ENCODE measurements at places on chromosomes 3 and 15. TPM values are rescaled to one million over a fixed set of nuclear protein-coding genes. Genes with fewer than 3 reads are reported as not detected.

Gene SH2D7
- total RNA-seq, result not detected

Gene KCNAB1
- total RNA-seq, result 0.13 TPM

Gene ARHGEF26
- 1.3 TPM for total RNA-seq

Gene CRYGS
- total RNA-seq, result 2.4 TPM

Gene MUC13
- under 0.01 TPM for total RNA-seq

Gene IL17RD
- total RNA-seq, result 0.49 TPM
